Foreskin keratinocyte (primary cell): ENCODE measurements at places on chromosomes 7 and 10.
A peak's percentile ranks its signal among the peaks of the same experiment; 100 is the strongest.

GRCh38 chr7:50446542-50446960 is 3.6 kb downstream of the FIGNL1 start:
- DNase-seq, result peak; percentile 99

DNA sequence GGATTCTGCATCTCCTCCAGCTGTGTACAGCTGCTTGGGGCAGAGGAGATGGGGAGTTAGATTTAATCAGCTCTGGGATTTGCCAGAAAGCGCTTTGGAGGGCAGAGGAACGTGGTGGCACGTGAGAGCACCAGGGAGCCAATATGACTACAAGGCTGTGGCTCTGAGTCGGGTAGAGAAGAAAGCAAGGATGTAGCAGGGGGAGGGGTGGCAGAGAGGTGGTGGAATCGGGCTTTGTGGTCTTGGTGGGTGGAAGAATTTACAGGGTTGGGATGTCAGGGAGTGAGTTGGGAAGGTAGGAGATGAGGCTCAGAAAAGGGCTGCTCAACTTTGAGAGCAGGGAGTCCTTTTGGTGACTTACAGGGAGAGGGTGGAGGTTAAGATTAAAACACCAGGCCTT is 113.6 kb downstream of the CCNY start:
- no peak for DNase-seq

- DNase-seq, result no peak
These were observed 13.5 kb downstream of the KCNH2 start for GRCh38 chr7:150964593-150965111.

- no peak for DNase-seq
These were observed 40.7 kb downstream of the MRPL32 start for GRCh38 chr7:42972699-42973500.

- DNase-seq, result no peak
These were observed 106.0 kb downstream of the COL26A1 start for GRCh38 chr7:101468546-101469275.

DNA sequence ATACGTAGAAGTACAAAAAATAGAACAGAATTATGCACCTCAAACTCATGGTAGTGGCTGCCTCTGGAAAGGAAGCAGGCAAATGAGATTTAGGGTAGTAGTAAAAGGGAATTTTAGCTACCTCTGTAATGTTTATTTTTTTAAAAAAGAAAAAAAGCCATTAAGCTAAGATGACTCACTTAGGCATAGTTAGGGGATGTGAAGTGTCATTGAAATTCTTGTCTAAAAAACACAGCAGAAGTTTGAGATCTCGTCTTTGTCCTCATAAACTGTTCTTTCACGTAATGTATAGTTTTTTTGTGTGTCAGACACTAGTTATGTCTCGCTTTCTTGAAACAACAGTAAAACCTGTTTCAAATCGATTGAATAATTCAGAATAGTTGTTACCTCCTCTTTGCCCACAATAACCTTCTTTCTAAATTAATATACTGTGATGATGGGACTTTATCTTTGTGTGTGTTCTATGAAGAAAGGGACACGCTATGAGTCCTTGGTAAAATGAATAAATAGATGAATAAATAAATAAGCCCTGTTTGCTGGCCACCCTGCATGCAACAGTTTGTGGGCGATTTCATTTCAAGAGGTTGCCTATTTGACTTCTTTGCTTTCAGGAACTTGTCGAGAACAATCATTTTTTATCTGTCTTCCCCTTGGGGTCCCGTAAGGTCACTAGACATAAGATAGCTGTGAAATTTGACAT is 14.5 kb upstream of the FBXW4 start:
- no peak for DNase-seq

- DNase-seq, result peak; percentile 40
These were observed 228.5 kb downstream of the SLC25A13 start for GRCh38 chr7:96093435-96093834.
